ENCODE measurements at places on chromosomes 13 and 19.

DNA sequence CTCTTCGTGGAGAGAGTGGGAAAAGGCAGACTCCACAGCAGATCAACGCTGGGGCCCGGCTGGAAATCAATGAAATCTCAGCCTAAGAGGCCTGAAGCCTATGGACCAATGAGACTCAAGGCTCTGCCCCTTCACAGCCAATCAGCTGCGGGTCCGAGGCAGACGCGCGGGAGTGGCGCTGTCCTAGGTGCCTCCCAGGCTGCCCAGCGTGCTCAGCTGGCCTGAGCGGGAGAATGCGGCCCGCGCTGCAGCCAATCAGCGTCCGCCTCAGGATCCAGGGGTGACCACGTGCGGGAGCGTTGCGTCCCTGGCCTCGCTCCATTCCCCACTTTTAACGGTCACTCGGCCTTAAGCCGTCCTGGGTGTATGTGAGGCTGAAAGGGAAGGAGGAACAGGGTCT lies at the start of gene ZBTB32:
ZBTB32 (plus strand) TSS at position 341 of the 400 bp plus-strand sequence. CDS start 10,069 bp downstream, outside the sequence.
- DNase-seq = no peak

- DNase-seq = no peak
These were observed 2.4 kb downstream of the TIMM13 start for GRCh38 chr19:2424686-2425621.

DNA sequence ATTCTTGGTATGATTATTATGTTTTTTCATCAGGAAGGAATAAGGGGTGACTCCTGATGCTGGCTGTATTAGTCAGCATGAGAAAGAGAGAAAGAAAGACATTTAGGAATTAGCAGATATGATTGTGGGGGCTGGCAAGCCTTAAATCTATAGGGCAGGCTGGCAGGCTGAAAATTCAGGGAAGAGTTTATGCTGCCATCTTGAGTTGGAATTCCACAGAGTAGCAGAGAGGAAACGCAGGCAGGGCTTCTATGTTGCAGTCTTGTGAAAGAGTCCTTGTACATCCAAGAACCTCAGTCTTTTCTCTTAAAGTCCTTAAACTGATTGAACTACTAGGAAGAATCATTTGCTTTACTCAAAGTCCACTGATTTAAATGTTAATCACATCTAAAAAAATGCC lies 262.7 kb upstream of the SLC10A2 start:
- no peak for DNase-seq

- DNase-seq = no peak
These were observed 53.0 kb upstream of the UQCRFS1 start for GRCh38 chr19:29266001-29266400.

DNA sequence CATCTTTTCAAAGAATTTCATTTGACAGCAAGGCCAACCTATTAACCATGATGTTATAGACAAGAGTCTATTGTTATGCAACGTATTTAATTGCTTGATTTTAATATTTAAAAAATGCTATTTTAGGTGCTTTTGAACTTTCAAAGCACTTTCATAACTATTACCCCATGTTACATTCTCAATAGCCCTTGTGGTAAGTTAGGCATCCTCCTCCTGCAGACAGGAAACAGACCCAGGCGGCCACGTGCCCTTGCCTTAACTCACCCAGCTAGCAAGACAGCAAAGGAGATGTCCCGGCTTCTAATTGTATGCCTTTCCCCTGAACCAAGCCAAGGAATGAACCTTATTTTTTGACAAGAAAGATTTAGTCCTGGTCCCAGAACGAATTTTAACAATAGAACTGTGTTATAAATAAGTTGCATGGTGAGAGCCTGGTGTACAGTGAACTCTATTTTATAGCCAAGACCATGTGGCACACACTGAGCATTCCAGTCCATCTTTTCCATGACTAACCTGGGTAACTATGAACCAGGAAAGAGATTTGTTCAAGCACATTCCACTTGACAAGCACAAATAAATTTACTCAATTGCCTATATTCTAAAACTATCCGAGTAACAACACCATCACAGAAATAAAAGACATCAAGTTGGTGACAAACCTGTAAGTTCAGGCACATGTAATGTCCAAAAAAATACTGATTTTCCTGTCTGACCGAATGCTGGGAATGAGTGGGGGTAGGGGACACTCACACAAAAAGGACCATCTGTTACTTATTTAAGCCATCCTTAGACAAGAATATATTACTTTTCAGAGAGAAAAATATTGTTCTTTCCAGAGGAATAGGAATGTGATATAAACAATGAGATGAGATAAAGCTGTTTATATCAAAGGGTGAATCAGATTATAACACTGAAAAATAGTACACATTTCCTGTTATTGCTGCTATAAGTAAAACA lies 163.0 kb downstream of the EFNB2 start:
- no peak for DNase-seq

- DNase-seq = no peak
These were observed 39.1 kb downstream of the F2RL3 start for GRCh38 chr19:16927883-16928282.

DNA sequence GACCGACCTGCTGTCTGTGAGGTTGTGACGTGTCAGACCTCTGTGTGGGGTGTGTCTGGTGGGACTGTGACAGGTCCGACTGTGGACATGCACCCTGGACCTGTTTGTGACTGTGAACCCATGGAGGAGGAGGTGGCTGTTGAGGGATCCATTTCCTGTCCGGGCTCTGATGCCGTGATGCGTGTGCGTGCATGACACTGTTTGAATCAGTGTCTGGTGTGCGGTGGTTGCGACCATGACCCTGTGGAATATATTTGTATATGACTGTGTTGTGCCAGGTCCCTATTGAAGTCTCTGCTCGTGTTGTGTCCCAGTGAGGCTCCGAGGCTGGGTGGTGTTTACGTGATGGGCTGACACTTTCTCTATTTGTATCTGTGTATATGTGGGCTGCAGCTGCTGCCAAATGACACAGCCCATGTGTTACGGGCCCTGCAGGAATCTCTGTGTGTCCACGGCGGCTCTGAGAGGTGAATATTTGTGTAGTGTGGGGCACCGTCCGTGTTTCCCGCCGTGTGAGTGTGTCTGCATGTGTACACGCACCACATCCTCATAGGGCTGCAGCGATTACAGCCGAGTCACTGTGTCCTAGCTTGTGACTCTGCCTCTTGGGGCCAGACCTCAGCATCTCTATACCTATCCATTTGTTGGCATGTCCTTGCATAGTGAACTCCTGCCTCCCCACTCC lies 18.3 kb downstream of the CCDC97 start:
- no peak for DNase-seq

GRCh38 chr19:51807111-51807701 lies 12.2 kb downstream of the FPR3 start:
- no peak for DNase-seq

DNA sequence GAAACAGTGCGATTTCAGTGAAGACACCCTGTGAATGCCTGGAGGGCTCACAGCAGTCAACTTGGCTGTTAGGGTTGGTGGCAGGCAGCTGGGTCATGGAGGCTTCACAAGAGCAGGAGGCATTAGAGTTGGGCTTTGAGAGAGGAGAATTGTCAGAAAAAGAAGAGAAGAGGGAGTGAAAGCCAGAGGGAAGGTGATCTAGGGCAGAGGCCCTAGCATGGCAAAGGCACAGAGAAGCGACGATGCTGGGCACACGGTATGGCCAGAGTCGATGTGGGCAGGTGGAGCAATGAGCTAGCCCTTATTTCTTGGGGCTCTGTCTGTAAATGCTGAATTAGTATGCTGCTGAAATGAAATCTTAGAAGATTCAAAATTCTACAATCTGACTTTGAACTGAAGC lies 52.6 kb upstream of the OLFM4 start:
- DNase-seq = no peak

Measured in activated effector memory CD4-positive, alpha-beta T cell treated with Interleukin-2 at 50 U/mL for 16 hours (primary cell).